ENCODE measurements at places on chromosomes 7 and 10.

- DNase-seq = no peak
Observed at GRCh38 chr10:120824881-120825309, 26.3 kb upstream of the WDR11 start.

DNA sequence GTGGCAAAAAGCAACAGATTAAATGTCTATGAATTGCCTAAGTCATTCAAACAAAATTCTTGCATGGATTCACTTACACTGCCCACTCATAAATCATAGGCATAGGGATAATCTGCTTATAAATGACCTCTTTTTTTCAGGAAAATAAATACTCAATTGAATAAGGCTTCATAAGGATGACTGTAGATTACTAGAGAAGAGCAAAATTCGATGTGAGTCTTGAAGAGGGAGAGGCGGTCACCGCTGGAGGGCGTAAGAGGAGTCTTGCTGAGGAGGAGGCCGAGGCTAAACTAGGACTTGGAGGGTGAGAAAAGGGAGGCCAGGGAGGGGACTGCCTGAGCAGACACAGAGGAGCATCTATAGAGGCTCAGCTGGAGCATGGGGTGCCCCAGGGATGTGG, 135.4 kb upstream of the RSU1 start:
- DNase-seq = no peak

GRCh38 chr7:55557666-55558188, 14.6 kb downstream of the VOPP1 start:
- DNase-seq = no peak

DNA sequence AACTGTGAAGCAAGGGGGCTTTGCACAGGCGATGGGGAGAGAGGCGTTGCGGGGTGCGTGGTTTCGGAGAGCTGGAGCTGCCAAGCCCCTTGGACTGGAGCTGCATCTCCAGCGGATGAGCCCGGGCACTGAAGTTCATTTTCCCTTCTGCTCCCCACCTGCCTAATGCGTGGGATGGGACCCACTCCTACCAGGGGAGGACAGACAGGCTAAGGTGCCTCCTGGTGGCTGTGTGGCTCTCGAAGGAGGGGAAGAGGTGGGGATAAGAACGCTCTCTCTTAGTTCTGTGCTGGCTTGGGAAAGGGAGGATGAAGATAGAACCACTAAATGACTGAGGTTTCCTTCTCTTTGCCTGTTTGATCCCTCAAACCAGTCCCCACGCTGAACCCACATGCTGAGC, 177.6 kb upstream of the PITRM1 start:
- DNase-seq = no peak

DNA sequence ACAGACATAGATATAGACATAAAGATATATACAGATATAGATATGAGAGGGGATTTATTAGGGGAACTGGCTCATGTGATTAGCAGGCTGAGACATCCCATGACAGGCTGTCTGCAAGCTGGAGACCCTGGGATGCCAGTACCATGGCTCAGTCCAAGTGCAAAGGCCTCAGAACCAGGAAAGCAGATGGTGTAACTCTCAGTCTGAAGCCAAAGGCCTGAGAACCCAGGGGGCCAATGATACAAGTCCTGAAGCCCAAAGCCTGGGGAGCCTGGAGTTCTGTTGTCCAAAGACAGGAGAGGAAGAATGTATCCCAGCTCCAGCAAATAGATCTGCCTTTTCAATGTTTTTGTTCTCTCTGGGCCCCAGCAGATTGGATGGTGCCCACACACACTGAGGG, 5.5 kb downstream of the NCOA4 start:
- no peak for DNase-seq

GRCh38 chr10:131848296-131848695, 52.5 kb upstream of the PPP2R2D start:
- no peak for DNase-seq

- DNase-seq = no peak
Observed at GRCh38 chr7:53476566-53476965, 441.1 kb downstream of the POM121L12 start.

DNA sequence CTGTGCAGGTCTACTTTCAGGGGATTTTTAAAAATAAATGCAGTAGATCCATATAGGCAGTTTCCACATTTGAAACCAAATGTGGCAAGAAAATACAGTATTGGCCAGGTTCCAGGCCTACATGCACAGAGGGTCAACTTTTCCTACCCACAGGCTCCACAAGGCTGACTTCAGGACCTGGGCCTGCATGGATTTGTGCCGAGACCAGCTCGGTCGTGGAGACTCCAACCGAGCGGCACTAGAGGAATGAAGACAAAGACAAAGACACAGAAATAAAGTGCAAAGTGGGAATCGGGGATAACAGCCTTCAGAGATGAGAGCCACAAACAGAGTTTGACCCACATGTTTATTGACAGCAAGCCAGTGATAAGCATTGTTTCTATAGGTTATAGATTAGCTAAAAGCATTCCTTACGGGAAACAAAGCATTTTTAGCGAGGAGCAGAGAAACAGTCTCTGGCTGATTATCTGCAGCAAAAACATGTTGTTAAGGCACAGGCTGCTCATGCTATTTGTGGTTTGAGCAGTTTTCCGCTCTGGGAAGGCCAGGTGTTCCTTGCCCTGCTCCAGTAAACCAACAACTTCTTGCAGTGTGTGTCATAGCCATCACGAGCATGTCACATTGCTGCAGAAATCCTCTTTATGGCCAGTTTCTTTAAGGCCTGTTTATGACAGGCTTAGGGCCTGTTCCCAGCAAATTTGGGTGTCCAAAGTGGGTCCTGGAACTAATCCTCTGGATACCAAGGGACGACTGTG, 52.6 kb downstream of the ZNF37A start:
- DNase-seq = no peak

DNA sequence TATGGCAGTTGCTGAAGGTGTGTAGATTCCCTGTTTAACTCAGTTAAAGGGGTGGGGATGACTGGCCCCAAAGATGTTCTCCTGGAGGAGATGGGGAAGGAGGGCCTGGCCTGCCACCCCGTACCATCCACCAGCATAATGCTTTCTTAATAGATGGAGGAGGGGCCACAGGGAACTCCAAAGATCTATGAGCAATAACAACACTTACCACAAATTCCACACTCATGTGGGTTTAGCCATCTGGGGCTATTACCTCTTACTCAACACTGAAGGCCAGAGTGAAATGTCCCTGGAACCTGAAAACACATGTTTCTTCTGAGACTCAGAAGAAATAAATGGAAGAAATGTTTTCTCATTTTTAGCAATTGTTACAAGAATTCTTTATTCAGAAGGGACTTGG, 259.0 kb downstream of the CXCL12 start:
- DNase-seq = no peak

DNA sequence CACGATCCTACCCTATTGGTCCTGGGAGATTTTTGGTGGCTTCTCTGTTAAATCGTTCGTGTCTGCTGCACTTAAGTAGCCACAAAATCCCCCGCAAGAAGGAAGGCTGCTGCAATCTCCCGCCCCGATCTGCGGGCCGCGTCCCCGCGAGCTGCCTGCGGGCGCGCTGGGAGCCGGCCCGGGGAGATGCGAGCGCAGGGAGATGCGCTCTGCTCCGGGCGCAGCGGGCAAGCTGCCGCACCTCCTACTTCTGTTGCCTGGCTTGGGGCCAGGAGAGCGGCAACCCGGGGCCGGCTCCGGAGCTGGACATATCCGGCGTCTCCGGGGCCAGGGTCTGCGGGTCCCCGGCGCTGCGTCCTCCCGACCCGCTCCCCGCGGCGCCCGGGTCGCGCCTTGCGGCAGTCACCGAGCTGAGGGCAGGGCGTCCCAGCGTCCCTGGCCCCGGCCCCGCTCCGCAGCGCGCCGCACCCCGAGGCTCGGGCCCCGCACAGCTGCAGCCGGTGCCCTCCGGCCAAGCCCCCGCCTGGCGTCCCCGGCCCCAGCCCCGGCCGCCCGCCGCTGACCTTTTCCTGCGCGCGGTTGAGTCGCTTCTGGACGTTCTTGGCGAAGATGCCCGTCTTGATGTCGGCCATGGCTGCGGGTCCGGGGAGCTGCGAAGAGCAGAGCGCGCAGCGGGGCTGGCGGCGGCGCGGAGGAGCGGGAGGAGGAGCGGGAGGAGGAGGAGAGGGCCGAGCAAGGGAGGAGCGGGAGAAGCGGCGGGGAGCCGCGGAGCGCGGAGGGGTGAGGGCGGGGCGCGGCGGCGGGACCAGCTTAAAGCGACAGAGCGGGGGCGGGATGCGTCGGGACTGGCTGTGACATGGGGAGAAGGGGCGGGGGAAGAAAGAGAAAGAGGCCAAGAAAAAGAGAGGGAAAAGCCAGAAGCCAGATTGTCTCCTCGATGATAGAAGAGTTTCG, at the start of gene AMPH:
Gene AMPH, minus strand, starts transcription at position 654 of the 954 bp plus-strand sequence. Its CDS starts 22 bp downstream, at position 632.
- DNase-seq = no peak

DNA sequence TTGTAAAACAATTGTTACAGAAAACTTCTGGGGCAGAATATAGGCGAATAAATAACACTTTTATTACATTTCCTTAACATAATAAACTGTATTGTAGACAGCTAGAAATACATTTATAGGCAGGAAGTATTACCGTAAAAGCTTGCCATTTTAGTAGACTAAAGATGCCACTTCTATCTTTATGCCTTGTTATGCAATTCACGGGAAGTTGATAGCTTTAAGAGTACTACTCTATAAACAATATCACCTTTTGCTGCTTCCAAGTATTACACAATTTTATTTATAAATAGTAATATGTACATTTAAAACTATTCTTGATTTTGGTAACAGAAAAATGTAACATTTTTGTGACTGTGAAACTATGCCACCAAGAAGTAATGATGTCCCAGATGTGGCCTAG, 37.9 kb downstream of the PALS2 start:
- no peak for DNase-seq

DNA sequence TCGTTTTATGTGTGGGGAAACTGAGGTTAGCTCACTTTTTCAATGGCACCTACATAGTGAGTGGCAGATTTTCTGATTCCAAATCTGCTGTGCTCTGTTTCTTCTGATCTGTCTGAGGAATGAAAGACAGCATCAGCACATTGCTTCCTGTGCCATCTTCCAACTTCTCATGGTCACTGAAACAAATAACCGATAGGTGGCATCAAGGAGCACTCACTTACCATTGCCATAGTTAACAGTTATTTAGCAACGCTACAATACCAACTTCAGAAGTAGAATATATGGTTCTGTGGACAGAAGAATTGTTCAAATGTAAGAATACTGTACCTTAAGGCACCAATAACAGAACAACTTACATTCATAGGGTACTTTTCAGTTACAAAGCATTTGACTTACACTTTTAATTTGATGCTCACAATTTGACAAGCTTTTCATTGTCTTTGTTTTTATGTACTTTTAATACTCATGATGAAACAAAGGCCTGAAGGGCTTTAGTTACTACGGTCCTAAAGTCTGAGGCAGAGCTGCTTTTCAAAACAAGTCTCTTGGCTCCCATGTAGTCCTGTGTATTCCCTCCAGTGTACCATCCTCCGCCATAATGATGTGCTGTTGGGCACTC, 228.9 kb upstream of the TCF7L2 start:
- no peak for DNase-seq

DNA sequence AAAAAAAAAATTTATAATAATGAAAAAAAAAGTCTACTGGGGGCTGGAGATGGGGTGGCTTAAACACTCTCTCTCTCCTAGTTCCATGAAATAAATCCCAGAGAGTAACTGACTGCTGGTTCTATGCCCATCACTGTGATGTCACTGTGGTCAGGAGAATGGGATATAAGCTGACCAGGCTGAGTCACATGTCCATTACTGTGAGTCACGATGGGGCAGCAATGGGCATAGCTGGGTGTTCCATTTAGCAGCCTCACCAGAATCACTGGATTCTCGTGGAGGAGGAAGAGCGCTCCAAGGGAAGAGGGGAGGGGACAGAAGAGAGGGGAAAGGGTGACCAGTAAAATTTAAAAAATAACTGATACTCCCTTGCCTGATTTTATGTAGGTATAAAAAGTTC, 37.1 kb downstream of the MASTL start:
- DNase-seq = no peak

- DNase-seq = no peak
Observed at GRCh38 chr7:2520761-2521290, 1.3 kb downstream of the LFNG start.

DNA sequence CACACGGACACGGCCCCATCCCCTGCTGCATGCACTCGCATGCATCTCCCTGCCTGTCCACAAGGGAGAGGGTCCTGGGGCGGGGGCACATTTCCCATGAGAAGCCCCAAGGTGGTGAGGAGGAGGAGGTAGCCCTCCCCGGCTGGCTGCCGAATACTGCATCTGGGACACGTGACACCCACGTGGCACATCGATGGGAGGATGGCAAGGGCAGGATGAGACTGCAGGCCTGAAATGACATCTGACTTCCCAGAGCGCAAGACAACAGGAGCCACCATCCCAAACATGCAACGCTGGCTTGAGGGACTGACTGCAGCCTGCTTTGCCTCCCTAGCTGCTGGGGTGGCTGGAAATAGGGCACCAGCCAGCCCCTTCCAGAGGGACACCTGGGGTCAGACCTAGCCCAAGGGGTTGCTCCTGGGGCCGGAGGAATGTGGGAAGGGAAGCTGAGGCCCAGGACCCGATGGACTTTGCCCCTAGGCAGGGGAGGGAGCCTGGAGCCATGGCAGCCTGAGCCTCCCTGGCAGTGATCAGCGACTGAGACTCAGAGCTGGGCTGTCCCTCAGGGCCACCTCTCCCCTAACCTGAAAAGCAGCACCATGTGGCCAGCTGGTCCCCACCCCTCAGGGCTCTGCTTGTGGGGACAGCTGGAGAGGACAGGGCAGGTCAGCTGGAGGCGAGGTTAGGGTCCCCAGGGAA, 16.1 kb downstream of the BUD23 start:
- DNase-seq = no peak

- no peak for DNase-seq
Observed at GRCh38 chr10:89888321-89889070, 187.1 kb downstream of the KIF20B start.

- no peak for DNase-seq
Observed at GRCh38 chr7:45068236-45069023, 20.3 kb downstream of the NACAD start.

GRCh38 chr10:46226900-46227558, 59.8 kb upstream of the ANTXRL start:
- no peak for DNase-seq

- no peak for DNase-seq
Observed at GRCh38 chr10:75754096-75754831, 322.8 kb downstream of the LRMDA start.

- DNase-seq = no peak
Observed at GRCh38 chr10:100567249-100567648, 31.5 kb downstream of the HIF1AN start.

DNA sequence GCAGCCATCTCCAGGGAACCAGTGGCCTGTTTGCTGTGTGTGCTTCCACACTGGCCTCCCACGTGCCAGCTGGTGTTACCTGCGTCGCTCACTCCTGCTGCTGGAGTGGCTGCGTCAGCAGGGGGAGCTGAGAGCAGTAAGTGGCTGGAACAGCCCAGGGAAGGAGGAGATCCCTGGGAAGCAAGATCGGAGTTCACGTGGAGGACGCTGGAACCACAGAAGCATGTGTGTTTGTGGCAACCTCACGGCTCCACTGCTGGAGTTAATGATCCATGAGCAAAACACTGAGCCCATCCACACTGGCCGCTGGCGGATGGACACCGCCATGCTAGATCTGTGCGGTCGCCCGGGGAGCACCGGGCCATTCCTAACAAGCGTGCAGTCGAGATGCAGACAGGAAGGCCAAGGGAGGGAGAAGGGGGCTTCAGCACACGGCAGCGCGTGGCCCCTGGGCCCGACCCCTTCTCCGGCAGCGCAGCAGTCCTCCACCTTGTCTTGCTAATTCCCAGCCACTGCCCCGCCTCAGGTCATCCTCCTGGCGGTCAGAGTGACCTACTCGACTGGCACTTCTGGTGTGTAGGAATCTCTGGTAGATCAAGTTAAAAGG, 68.5 kb upstream of the EEPD1 start:
- DNase-seq = no peak

- no peak for DNase-seq
Observed at GRCh38 chr10:23478570-23478969, 39.7 kb downstream of the OTUD1 start.

All from stimulated activated CD8-positive, alpha-beta memory T cell treated with anti-CD3 and anti-CD28 coated beads, Interleukin-4, amount 100 ng/mL, for 4 hours (primary cell).